B cell (primary cell): ENCODE measurements at places on chromosomes 4 and X. TPM values are rescaled to one million over a fixed set of nuclear protein-coding genes. Genes with fewer than 3 reads are reported as not detected.
A peak's percentile ranks its signal among the peaks of the same experiment; 100 is the strongest.

Gene PPEF2
- 0.07 and 0.24 TPM in 2 replicates for total RNA-seq

Gene PHOX2B
- not detected in 2 replicates for total RNA-seq

Gene NAA11
- total RNA-seq = not detected in 2 replicates

Gene TENM3
- total RNA-seq = not detected in 2 replicates

Gene SPANXB1
- total RNA-seq = not detected in 2 replicates

Gene SOWAHB
- total RNA-seq = not detected in 2 replicates

Gene VSIG4
- total RNA-seq = not detected in 2 replicates

Gene GLRA2
- not detected in 2 replicates for total RNA-seq

Gene GABRE
- not detected in 2 replicates for total RNA-seq

Gene COMMD8
- total RNA-seq = 15.2 TPM in 2 replicates

Gene EPHA5
- total RNA-seq = not detected in 2 replicates

Gene FGFBP1
- total RNA-seq = not detected in 2 replicates

Gene RPL34
- 2,198 and 2,267 TPM in 2 replicates for total RNA-seq

DNA sequence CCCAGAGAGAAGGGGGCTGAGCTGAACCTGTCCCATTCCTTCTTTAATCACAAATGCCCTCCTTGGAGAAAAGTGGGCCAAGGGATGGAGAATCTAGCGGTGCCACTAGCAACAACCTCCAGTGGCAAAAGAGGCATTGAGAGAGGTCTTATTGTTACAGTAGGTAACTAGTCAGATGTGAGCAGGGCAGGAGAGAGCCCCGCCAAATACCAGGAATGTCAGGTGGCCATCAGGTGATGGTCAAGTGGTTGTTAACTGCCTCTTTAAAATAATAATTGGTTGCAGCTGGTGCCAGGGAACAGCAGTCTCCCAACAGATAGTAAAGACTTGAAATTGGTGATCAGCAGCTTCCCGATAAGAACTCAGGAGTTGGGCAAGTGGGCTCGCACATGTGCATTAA, 116.1 kb downstream of the EVC2 start:
- DNase-seq = no peak

DNA sequence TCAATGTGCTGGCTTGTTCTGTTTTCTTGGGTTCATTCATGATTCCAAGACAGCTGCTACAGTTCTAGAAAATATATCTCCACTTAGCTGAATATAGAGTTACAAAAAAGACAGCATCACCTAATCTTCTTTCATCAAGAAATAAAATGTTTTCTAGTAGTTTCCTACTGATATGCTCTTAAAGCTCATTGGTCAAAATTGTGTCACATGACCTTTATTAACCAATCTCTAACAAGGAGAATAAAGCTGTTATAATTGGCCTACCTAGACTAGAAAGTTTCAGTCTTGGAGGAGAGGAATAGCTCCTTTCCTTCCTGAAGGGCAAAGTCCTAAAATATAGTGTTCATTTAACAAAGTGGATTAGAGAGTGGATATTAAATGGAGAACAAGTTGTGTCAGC, 8.1 kb upstream of the PCDH18 start:
- DNase-seq = no peak

- peak; percentile 61 for DNase-seq
These were observed 1.2 kb upstream of the BLTP1 start for GRCh38 chr4:122150931-122151330.

GRCh38 chr4:40280586-40280985, 54.5 kb upstream of the CHRNA9 start:
- DNase-seq = no peak

DNA sequence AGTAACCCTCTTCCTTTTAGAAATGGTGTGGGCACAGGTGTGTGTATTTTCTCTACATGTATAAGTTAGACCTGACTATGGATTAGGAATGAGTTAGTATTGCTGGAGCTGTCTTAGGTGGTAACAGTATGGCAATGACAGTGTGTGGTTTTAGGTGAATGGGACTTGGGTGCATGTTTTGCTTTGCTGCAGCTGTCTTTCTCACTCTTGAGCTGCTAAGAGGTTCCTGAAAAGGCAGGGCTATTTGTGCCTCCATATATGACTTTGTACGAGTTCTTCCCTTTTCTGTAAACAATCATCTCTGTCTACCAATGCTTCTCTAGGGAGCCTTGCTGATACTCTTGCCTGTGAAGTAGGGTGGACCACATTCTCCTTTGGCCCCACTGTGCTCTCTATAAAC, 234.8 kb upstream of the HHIP start:
- DNase-seq = no peak

DNA sequence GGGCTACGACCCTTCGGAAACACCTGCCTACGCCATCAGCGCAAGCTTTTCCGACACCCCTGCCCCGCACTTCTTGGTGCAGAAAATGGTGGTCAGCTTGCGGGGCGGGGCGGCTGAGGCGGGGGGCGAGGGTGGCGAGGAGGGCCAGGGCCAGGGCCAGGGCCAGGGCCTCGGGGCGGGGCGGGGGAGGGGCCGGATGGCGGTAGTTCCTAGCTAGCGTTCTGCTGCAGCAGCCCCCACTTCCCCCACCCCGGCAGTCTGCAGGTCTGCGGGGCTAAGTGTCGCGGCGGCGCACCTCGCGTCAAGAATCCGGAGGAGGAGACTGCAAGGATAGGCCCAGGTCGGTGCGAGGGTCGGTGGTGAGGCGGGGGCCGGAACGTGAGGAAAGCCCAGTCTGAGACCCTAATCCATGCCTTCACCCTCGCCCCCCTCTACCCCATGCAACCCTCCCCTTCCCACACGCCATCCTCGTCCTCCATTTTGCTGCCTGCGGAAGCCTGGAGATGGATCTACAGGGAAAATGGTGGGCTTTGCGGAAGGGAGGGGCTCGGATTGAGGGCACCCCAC, 600 bp downstream of the BEX4 start:
- DNase-seq = peak; percentile 42

DNA sequence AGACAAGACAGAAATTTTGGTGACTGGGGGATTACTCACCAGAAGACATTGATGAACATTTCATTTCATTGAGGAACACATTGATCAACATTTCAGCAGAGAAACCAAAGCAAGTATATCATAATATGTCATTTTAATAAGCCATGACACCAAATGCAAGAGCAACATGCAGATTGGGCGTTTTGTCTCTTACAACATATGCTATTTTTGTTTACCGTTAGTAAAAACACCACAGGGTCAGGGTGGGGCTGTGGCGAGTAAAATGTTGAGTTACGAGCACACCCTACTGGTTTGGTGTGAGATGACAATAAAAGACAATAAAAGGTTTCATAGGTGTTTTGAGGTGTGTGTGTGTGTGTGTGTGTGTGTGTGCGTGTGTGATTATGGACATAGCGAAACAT, 294.5 kb downstream of the PDGFC start:
- no peak for DNase-seq

- no peak for DNase-seq
These were observed 155.3 kb downstream of the GRIA3 start for GRCh38 chrX:123339221-123339905.

GRCh38 chrX:70132224-70132623, 1.0 kb upstream of the IGBP1 start:
- no peak for DNase-seq

- no peak for DNase-seq
These were observed 94.1 kb downstream of the NEUROG2 start for GRCh38 chr4:112421911-112422310.

GRCh38 chr4:86890790-86891189, 1.4 kb downstream of the C4orf36 start:
- no peak for DNase-seq

DNA sequence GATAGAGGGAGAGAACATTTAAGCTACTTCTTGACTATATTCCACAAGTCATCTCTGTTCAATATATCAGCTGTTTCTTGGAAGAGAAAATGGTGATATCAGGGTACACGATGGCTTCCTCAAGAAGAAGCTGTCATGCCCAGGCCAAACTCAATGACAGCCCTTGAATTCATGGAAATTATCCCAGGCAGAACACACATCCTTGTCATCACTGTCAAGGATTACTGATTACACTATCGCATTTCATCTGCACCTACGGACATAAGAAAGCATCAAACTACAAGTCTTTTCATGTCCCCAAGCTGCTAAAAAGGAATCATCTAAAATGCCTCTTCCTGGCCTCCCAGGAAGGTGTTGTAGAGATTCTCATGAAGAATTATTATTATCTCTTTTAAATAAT, 165.2 kb upstream of the SLC7A11 start:
- no peak for DNase-seq

GRCh38 chr4:155489271-155489670, 112.5 kb upstream of the MAP9 start:
- no peak for DNase-seq

GRCh38 chr4:77124576-77124975, 32.4 kb upstream of the CCNG2 start:
- no peak for DNase-seq

DNA sequence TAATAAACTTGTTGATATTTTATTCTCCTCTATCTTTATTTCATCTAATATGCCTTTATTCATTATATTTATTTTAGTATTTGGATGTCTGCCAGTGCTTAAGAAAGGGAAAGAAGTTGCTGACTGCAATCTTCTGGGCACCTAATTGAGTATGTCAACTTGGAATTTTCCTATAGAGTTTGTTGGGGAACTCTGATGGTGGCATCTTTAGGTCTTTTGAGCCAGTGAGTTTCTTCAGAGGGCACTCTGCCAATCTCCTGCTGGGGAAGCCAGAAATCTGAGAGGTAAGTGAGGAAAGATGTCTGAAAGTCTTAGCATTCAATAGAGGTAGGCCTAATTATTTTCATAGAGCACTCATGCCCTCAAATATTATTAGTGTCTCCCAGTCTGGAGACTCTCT, 475.0 kb downstream of the GABRG1 start:
- DNase-seq = no peak

GRCh38 chrX:51759055-51759839, 16.0 kb downstream of the GSPT2 start:
- DNase-seq = no peak

GRCh38 chr4:148062301-148062950, 330.5 kb downstream of the ARHGAP10 start:
- DNase-seq = no peak

DNA sequence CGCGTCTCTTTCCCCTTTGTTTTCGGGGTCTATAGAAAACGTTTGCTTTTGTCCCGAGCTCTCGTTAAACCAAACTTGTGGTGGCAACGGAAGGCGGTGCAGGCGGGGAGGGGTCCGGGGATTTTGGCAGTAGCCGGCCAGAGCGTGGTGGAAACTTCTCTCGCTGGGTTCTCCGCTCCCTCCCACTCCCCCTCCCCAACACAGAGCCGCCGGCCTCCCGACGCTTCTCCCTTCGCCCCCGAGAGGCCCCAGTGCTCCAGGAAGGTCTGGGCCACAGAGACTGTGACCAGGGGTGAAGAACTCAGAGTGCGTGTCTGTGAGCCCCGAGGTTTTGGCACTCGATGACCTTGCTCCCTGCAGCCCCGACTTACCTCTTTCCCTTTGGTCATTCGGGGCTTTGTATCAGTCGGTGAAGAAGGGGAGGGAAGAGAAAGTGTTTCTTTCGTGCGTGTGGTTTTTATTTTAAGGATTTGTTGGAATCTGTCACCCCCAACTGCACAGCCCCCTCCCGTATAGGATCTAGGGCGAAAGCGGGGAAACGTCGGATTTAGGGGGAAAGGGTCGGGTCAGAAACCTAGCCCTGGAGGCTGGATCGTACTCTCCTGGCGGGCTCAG, 9.0 kb upstream of the BCOR start:
- DNase-seq = no peak
